ENCODE measurements at places on chromosomes 3 and 15.

GRCh38 chr15:56243163-56244037 is at the start of gene RFX7:
RFX7 (minus strand) TSS chr15:56243879; CDS start chr15:56243285, 594 bp downstream.
- peak; percentile 68 for DNase-seq

DNA sequence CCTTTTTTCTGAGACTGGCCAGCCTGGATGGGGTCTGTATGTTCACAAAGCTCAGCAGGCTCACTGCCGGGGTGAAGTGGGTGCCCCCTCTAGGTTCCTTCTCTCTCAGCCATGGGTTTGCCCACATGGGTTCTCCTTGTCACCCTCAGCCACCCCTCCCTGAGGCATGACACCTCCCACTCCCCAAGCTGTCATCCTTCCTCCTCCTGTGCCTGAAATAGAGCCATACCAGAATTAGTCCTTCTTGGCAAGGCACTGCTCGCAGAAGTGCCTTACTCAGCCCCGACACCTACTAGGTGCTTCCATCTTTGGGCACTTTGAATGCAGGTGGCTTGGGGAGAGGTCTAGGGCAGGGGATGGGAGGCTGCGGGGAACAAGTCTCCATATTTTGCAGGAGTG is 62.9 kb upstream of the SEC13 start:
- DNase-seq, result no peak

- DNase-seq, result peak; percentile 12
These were observed 193.1 kb downstream of the NR1D2 start for GRCh38 chr3:24137958-24138875.

DNA sequence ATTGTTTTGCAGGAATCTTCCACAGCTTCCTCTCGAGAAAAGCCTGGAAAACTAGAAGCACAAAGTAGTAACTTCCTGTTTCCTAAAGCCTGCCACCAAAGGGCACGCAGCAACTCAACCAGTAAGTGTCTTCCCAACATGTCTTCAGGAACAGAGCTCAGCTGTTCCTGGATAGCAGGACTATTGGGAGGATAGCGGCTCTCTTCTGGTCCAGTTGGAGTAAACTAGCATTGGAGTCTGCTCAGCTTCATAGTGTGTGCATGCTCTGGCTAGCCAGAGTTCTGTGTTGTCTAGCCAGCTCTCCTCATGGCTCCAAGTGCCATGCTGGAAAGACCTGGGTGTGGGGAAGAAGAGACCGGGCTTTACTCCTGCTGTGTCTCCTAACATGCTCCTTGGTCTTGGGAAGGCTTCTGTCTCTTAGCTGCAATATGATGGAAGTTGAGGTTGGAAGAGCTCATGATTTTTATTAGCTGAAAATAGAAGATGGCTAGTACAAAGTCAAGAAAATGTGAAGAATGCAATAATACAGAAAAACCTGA is 63.1 kb downstream of the IL16 start:
- peak; percentile 45 for DNase-seq

DNA sequence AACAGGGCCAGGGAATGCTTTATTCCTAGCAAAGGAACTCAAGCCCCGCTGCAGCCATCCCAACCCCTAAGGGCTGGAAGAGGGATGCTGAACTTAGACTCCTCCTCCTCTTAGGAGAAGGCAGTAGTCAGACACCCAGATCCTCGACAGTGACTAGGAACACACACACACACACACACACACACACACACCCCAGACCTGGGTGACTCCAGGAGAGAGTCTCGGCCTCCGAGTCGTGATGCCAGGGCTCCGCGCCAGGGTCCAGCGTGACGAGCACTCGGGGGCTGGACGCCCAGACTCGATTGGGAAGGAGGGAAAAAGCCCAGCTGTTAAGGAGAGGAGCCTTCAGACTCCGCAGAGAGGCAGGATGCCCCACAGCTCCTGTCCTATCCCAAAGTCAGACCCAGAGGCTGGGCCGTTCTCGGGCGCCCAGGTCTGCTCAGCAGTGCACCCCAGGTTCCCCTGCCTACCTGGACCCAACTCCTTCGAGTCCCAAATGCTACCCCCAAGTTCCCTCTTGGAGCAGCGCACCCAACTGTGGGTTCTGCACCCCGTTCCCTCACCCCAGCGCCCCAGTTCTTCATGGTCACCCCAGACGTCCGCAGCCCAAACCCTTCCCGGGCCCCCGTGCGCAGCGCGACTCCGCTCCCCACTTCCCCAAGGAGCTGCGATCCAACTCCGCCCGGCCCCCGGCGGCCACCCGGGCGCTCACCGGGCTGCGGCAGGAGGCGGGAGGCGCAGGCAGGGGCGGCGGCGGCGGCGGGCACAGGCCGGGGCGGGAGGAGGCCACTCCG is 421 bp downstream of the BMF start:
- peak; percentile 45 for DNase-seq

DNA sequence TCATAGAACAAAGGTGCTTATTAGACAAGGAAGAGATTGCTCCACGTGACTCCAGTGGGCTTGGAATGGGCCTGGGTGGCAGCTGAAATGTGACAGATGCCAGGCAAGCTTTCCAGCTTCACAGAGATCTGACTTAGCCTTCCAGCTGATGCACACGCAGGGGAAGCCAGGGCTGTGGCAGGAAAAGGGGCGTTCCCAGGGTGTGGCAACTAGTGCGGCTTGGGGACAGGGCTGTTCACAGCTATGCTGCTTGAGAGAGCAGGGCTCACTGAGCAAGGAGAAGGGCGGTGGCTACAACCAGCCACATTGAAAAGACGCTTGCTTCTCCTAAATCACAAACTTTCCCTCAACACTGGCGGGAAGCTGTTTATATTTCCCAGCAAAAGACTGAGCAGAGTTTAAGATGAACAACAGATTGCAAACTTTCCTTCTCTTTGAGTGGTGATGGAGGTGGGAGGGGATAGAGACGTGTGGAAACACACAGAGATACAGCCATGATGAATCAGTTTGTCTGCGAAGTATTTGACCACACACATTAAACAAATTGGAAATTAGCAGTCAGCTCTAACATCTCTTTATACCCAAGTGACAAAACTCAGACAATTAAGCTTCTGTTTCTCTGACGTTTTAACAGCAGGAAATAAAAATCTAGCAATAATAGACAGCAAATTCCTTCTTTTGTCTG is 127.5 kb downstream of the BDH1 start:
- peak; percentile 23 for DNase-seq

- no peak for DNase-seq
These were observed 120.0 kb upstream of the FRMD4B start for GRCh38 chr3:69505770-69506407.

DNA sequence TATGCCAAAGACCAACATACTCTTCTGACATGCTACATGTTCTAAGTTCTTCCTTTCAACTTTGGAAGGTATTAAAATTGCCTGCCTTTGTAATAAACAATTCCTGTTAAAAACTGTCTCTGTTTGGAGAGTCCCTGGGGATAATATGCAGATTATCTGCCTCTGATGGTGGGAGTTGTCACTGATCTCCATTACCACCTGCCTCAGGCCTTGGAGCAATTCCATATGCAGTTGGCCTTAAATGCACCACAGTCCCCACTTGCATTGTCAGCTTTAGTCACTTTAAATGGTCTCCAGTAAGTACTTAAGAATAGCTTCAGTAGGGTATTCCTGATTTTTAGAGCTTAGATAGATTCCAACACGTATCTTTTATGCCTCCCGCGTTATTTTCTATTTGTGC is 121.1 kb upstream of the GOLIM4 start:
- no peak for DNase-seq

DNA sequence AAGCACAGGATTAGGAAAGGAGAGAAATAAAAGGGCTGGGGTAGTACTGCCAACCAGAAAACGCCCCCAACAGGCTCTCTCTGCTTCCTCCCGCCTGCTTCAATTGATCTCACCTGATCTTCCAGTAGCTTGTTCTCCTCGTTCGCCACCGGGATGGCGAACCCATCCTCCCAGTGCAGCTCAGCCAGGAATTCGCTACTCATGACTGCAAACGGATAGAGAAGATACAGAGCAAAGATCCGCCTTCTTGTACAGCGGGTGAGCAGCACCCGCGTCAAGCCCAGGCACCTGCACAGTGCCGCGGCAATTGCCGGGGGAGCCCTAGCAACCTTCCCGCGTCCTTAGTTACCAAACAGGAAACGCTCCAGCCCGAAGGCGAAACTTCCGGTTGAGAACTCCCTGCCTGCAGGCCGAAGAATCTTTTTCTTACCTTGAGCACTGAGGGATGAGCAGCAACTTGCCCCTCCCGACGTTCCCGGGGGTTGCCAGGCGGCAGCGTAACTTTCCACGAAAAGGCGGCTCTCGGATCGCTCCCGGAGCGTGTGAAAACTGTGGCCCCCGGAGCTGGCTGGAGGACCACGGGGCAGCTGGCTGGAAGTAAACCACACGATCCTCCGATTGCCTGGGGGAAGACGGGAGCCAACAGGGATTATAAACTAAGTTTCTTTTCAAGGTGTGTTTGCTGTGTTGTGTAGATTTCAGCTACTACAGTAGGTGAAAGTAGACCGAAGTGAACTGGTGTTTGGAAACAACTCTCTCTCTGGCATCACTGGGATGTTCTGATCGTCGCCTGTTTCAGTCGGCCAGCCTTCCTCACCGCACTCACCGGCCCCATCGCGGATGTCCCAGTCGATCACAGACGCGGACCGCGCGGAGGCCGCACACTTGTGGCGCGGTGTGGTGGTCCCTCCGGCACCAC is at the start of gene CCDC39:
TSS of gene CCDC39 (minus strand) at position 312 of the 919 bp plus-strand sequence. CDS start at position 203, 109 bp downstream.
- peak; percentile 74 for DNase-seq

DNA sequence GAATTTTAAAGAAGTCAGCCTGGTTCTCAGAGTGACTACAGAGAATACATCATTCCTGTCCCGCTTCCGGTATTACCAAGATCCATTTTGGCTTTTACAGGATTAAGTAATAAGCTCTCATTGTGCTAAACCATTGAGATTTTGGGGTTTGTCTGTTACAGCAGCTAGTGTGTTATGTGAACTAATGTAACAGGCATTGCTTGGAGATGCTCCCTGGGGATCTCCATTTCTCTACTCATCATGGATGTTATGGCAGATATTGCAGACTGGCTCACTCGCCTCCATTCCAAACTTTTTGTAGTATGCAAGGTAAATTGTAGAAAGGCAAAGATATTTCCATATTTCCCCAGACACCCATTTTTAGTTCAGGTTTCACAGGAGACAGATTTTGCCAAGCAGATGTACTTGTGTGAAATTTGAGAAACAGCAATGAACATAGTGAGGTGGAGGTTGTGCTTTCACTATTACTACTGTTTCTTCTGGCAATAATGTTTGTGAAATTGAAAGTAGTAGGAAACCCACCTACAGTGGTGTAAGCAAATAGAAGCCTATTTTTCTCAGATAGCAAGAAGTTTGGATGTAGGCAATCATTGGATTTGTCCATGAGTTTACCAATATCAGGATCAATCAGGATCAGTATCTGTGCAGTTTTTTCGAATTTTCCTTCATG is 177.1 kb upstream of the GALNT15 start:
- no peak for DNase-seq

DNA sequence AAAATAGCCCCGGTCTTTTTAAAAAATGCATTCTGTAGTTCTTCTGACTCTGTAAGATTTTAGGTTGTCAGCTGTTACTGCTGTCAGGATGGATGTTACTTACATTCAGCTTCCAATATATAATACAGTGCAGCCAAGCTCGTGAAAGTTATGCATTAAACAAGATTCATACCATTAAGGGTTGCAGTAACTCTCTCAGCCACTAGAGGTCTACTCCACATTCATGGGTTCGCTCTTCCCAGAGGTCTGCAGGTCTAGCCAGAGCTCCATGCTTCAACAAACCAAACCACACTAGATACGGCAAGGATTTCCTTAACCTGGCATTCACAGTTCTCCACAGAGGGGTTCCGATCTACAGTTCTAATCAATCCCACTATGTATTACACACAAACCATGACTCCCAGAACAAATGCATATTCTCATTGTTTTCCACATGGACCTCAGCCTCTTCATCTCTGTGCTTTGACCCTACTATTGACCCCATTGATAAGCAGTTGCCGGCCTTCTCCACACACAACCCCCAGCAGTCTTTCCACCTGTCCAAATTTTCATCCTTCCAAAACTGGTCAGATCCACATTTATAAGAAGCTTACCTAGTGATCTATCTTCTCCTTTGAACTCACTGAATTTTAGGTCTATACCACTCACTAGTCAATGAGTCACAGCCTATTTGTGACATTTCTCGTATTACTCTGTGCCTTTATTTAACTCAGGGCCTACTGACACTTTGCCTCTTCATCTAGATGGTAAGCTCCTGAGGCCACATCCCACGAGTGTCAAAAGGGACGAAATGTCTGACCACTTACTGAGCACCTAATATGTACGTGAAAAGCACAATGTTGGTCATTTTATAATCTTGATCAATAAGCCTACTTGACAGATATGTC is 33.7 kb downstream of the RORA start:
- DNase-seq, result peak; percentile 48

GRCh38 chr15:67105065-67105951 is 39.9 kb downstream of the SMAD3 start:
- no peak for DNase-seq

DNA sequence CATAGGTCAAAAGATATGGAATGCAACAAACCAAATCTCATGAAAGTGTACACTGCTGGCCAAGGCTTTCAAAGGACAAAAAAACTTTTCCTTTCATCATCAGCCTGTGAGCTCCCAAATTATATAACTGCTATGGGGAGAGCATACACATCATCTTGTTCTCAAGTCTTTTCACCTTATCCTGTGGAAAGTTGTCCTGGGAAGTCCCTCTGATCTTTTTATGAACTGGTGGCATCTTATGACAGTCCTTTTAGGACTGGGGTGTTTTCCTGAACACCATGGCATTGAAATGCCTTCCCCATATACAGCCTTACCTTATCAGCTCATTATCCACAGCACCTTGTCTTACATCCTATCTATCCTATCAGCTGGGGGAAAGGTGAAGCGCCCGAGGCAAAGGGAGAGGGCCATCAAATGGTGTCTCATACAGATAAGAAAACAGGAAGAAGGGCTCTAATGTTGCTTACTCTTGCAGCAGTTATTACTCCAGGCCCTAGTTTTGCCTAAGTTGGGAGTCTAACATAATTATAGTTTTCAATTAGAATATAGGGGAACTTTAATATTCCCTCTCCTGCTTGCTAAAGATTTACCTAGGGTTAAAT is 61.5 kb upstream of the GOLIM4 start:
- no peak for DNase-seq

DNA sequence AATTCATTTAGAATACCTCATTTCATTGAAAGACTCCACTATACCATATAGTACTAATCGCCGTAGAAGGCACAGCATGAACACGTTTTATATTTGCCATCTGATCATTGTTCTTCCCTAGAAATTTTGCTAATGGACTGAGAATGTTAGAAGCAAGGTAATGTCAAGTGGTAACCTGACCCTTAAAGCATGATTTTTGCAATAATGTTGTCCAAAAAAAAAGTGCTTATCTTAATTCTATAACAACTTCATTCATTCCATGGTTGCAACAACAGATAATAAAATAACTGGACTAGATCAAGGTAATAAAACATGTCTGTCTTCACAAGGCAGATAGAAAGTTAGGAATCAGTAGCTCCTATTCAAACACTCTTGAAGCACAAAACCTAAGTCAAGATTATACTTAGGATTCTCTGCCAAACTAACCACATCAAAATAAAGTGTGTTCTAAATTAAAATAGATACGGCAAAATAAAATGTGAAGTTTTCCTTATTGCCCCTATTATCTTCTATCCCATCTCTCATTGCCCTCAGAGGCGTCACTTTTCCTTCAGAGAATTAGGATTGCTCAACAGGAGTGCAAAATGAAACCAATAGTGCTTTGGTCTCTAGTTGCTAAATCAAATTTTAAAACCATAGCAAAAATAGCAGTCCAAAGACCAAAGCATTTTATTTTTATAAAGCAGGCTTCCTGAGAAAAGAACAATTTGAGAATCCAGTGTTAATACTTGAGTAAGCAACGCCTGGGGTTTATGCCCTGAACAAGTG is 317.4 kb upstream of the UBE2E2 start:
- DNase-seq, result no peak
